ENCODE measurements at places on chromosomes 7 and 10.

- DNase-seq, result no peak
These were observed 89.5 kb downstream of the ALOX5 start for GRCh38 chr10:45463244-45464116.

GRCh38 chr10:69644658-69645295 is 14.7 kb downstream of the FAM241B start:
- peak; percentile 9 for DNase-seq

DNA sequence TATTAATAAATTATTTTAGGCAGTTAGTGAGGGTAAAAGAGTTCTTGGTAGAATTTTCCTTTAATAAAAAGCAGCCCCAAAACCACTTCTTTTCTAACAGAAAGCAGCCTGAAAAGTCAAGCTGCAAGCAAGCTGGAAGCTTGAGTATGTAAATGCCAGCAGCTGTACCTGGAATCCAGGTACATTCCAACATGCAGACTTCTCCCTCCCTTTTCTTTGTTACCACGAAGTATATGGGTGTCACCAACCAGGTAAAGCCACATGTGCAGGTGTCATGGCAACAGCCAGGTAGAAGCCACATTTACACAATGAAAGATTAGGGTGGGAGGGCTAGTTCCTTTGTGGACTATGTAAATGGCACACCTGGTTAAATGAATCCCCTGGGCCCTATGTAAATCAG is 114.6 kb downstream of the EPC1 start:
- DNase-seq, result no peak

GRCh38 chr7:81484261-81484660 is 285.6 kb downstream of the HGF start:
- no peak for DNase-seq

GRCh38 chr7:128151635-128152034 is 89.4 kb upstream of the LEP start:
- DNase-seq, result no peak

- DNase-seq, result no peak
These were observed 704.4 kb upstream of the CELF2 start for GRCh38 chr10:10313149-10313835.

DNA sequence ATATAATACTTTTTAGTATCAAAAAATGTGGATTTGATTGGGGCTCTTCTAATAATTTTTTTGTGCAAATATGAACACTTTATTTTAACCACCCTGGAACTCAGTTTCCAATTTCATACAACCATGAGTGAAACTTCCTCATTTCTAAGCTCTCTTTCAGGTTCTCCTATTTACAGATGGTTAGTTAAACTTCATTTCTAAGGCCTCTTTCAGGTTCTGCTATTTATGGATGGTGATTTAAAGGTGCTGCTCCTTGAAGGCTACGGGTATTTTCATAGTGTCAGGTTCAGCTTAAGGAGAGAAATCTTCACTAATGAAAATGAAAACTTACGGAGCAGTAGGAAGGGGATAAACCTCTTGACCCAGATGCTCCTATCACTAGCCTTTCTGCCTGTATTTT is 568.3 kb downstream of the KIF20B start:
- no peak for DNase-seq

DNA sequence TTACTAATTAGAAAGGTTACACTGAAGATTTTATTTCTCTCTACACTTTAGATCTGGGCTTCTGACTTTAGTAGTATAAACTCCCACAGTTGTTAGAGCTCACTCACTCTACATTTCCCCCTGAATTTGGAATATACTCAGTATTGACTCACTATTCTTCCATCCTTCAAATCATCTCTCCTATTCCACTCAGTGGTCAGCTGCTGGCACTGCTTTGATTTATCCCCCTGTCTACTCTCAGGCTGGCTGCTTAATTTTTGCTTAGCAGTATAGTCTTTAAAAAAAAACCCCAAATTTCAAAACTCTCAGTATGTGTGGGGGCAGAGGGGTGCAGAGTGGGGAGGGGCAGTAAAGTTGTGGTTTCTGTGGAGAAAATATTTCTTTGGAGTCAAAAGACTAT is 68.9 kb downstream of the CDK6 start:
- DNase-seq, result no peak

GRCh38 chr7:17325364-17325763 is 26.9 kb downstream of the AHR start:
- no peak for DNase-seq

Data from retinal pigment epithelial cell (primary cell).